ENCODE measurements at places on chromosomes 16 and 17.

GRCh38 chr16:85395207-85395912 is 217.8 kb upstream of the GSE1 start:
- DNase-seq: no peak

- DNase-seq: no peak
Observed at GRCh38 chr17:45227926-45228762, 6.5 kb downstream of the FMNL1 start.

- DNase-seq: no peak
Observed at GRCh38 chr16:11306997-11307638, 26.0 kb upstream of the PRM1 start.

DNA sequence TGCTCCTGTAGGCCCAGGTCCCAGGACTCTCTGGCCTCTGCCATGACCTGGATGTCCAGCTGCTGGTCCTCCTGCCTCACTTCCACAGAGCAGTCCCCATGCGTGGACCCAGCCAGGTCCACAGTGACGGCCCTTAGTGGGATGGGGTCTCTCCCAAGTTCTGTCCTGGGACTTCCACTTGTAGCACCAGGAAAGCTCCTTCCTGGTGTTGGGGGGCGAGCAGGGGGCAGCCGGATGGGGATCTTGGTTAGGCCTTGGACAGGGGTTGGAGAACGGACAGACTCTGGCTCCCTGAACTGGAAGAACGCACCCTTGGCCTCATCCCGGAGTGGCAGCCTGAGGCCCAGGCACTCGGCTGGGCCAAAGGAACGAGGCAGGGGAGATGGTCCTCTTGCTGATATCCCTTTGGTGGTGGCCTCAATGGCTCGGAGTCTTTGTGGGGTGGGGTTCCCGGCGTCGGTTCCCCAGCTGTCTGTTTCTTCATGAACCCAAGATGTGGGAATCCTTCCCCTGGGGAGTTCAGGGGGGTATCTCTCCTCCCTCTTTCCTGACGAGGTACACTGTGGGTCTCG is 7.2 kb downstream of the GAS2L2 start:
- DNase-seq: no peak

DNA sequence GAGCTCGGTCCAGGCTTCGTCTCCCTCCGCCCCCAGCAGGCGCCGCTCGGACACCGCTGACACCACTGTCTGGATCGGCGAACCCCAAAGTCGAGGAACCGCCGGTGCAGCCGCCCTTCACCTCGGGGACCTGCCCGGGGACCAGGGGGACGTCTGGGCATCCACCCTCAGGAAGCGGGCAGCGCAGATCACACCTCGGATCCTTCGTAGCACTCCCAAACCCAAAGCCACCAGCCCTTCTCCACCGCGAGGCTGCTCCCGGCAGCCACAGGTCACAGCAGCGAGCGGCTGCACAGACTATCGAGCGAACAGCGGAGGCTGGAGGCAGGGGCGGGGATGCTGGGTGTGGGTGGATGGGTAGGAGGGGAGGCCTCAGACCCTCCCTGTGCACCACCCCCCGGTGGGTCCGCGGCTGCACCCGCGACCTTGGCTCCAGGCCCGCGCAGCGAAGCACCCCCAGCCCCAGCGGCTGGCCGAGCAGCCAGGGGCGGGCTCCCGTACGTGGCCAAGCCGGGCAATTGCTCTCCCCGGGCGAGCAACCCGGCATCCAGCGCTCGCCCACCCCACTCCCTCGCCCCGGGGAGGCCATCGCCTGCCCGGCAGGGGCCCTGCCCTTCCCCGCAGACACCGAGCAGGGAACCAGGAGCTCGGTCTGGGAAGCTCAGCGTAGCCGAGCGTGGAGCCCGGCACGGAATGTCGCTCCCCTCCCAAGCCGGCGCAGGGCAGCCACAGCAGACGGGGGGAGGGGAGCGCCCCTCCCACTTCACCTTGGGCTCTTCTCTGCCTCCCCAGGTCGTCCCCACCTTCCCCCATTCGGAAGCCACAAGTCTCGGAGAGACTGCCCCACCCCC is 1.0 kb downstream of the SDK2 start:
- DNase-seq: no peak

GRCh38 chr17:78399693-78400144 is 21.3 kb downstream of the PGS1 start:
- no peak for DNase-seq

- no peak for DNase-seq
Observed at GRCh38 chr17:16243385-16243784, 26.4 kb downstream of the PIGL start.

DNA sequence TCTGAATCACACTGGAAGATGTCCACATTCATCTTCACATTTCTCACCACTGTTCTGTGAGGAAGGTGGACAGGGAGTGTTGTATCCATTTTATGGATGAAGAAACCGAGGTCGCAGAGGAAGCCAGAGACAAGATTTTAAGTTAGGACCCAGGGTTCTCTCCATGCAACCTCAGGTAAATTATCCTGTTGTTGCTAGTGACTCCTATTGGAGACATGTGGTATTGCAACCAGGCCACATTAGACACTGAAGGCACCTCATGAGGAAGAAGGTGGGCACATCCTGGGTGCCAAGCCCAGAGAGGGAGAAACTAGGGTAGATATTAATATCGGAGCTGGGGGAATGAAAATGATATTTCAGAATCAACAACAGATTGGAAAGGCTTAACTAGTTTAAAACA is 8.5 kb upstream of the WNT9B start:
- DNase-seq: no peak

DNA sequence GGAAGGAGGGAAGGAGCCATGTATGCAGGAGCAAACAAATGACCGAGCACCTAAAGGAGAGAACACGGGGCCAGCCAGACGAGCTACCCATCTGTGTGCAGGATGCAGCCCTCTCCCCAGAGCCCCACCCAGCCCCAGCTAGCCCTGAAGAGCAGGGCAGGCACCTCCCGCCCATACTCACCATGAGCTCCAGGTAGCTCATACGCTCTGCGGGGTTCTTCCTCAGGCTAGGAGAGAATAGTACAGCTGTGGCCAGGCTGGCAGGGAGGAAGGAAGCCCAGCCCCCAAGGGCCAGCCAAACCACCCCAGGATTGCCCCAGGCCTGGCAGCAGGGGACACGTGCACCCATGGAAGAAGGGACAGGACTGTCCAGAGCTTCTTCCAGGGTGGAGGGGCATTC is 81.9 kb downstream of the KCNJ18 start:
- no peak for DNase-seq

DNA sequence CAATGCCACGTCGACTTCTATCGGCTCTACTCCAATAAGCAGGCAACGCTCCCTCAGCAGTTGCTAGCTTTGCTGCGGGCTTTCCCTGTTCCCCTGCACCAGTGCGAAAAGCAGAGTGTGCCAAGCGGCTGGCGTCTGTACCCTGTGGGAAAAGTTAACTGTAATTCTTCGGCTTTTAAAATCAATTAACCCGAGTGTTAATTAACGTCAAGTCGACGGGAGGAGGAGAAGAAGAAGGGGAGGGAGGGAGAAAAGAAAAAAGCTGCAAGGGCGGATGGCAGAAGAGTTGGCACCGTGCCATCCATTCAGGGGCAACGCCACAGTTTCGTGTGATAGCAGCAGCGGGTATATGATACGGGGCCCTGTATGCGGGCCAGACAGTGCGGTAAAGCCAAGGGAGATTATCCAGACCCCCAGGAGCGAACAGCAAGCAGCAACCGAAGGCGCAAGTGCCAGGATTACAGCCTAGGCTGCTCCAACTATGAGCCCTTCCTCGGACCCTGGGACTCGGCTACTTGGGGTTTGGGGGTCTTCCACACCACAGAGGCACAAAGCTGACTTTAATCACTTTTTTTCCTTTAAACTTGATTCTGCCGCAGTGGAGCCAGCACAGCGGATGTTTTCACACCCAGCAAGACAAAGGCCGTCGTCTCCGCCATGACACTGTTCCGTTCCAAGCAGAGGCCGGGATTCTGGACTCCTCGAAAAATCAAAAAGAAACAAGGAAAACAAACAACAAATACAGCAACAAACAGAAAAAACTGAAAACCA is 253.8 kb upstream of the PMFBP1 start:
- DNase-seq: no peak

DNA sequence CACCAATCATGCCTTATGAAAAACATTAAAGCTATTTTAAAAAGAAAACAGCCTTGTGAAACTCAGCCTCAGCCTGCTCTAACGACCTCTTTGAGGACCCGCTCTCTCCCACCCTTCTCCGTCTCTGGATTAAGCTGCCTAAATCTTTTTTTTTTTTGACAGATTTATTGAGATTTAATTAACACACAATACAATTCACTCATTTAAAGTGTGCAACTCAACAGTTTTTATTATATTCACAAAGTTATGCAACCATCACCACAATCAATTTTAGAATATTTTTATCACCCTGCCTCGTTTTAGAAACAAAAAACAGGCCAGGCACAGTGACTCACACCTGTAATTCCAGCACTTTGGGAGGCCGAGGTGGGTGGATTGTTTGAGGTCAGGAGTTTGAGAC is 8.4 kb downstream of the CDR2L start:
- no peak for DNase-seq

DNA sequence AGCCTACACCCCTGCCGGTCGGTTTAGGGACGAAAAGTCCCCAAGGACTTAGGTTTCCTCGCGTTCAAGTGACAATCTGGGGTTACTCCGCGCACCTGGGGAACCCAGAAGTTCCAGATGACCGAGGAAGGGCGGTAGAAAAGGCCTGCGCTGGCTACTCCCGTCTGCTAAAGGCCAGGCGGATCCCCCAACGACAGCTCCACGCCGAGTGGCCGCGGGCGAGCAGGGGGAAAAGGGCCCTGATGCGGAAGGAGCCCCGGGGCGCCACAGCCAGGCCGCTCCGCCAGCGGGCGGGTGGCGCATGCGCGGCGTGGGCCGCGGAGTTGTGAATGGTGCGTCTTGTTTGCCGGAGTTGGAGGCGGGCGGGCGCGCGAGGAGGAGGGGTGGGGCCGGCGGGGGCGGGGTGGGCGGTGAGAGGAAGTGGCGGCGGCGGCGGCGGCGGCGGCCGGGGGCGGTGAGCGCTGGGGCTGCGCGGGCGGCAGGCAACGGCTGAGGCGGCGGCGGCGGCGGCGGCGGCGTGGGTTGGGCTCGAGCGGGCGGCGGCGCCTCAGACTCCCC is at the start of gene CBFB:
CBFB (plus strand) TSS at position 454 of the 558 bp plus-strand sequence. CDS start 259 bp downstream, outside the sequence.
- DNase-seq: peak; percentile 84

GRCh38 chr17:77566151-77566550 is 392.4 kb upstream of the TNRC6C start:
- DNase-seq: no peak

DNA sequence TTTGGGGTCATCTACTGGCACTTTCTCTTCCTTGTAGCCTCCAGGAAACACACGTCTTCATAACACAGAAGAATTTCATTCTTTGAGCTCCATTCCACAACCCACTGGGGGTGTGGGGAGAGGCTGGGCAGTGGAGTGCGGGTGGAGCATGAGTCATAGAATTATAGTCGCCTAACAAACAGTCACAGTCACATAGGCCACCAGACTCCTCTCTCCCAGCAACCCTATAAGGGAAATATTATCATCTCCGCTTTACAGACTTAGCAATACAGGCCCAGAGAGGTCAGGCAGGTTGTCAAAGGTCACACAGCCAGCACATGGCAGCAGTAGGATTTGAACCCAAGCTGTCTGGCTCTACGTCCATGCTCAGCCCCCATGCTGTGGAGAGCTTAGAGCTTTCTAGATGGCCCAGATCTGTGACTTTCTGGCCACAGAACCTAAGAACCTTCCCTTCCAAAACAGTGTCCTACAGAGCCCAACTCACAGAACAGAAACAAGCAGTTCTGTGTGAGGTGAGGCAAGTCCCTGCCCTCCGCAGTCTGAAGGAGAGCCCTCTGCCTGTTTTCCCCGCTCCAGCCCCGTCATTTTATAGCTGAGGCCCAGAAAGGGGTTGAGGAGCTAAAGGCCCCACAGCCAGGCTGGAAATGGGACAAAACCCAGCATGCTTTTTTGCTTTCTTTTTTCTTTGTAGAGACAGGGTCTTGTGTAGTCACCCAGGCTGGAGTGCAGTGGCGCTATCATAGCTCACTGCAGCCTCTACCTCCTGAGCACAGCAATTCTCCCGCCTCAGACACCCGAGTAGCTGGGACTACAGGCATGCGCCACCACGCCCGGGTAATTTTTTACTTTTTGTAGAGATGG is 10.7 kb upstream of the LITAF start:
- DNase-seq: no peak

DNA sequence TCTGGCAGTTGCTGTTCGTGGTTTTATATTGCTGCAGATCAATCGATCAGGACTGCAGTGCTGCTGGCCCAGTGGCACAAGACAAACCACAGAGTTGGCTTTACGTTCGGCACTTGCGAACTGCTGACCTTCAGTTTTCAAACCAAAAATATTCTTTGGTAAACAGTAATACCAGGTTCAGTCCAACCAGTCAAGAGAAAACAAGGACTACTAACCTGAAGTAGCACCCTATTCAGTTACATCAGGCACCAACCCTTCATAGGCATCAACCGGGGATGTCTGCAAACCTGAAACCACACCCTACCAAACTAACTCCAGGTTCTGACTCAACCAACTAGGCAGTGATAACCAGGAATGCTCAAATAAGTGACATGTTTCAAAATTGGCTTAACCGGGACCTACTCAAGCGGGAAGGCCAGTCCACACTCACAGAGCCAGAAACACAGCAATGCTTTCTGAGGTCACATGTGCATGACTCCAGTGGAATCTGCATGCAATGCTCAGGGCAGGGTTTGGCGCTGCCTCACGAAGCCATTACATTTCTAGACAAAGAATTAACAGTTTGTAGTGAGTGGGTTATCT is 91.1 kb downstream of the SMG6 start:
- DNase-seq: no peak

DNA sequence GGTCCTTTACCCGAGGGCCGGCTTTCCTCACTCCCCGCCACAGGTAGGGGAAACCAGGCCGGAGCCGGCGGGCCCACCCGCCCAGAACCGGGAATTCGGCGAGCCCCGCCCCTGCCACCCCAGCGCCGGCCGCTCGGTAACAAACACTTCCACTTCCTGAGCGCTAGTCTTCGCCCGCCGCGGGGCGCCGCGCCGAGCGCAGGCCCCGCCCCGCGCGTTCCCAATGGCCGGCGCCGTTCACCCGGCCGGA is 224 bp upstream of the NHERF1 start:
- no peak for DNase-seq

DNA sequence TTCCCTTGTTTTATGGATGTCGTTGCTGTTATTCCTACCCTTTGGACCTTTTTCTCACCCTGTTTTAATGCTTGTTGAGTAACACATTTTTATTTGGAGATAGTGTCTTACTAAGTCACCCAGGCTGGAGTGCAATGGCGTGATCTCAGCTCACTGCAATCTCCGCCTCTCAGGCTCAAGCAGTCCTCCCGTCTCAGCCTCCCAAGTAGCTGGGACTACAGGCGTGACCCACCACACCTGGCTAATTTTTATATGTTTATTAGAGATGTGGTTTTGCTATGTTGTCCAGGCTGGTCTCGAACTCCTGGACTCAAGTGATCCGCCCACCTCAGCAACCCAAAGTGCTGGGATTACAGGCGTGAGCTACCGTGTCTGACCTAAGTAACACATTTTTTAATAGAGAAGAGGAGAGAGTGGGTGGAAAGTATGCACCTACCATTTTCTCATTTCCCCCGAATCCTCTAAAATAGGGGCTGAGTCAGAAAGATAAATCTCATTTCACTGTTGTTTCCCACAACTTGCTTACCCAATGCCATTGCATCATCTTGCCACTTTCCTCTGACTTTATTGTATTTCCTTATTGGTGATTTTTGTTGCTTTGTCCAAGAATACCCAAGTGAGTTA is 7.0 kb downstream of the DHX40 start:
- no peak for DNase-seq

GRCh38 chr17:50832267-50832863 is 3.0 kb upstream of the WFIKKN2 start:
- no peak for DNase-seq

All from stimulated activated CD4-positive, alpha-beta T cell treated with anti-CD3 and anti-CD28 coated beads, Interleukin-12 subunit alpha, Interleukin-12 subunit beta, amount 100 ng/mL, for 24 hours (primary cell).